Left renal cortex interstitium (tissue), 4 donors: ENCODE measurements at places on chromosomes 3 and 15.

DNA sequence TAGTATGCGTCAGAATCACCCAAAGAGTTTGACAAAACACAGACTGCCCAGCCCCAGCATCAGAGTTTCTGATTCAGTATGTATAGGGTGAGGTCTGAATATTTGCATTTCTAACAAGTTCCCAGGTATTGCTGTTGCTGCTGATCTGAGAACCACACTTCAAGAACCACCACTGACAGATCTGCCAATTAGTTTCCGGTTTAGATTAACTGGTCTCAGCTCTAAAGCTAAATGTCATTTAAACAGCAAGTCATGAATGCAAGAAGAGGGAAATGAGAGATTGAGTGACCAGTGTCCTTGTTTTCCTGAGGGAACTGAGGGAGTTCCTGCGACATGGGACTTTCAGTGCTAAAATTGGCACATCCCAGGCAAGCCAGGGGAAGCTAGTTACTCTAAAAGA, 305.0 kb downstream of the ZNF385D start:
- DNase-seq, result no peak

GRCh38 chr3:138457863-138458735, 23.7 kb downstream of the ESYT3 start:
- DNase-seq, result no peak

DNA sequence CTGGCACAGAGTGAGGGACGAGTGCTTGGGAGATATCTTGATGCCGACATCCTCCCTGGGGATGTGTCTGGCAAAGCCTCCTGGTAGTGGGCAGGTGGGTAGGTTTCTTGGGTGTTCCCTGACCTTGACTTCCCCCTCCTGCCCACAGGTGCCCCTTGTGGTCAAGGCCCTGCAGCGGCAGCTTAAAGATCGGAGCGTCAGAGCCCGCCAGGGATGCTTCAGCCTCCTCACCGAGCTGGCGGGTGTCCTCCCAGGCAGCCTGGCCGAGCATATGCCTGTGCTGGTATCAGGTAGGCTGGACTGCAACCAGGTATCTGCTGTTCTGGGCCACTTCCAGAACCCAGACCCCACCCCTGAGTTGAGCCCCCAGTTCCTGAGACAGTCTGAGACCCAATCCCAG, 19.2 kb downstream of the CAND2 start:
- DNase-seq, result no peak

DNA sequence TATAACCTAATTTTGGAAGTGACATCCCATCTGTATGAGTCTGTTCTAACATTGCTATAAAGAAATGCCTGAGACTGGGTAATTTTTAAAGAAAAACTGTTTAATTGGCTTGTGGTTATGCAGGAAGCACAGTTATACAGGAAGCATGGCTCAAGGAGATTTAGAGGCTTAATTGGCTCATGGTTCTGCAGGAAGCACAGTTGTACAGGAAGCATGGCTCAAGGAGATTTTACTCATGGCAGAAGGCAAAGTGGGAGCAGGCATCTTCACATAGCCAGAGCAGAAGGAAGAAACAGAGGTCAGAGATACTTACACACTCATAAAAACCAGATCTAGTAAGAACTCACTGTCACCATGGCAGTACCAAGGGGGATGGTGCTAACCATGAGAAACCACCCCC, 193.1 kb upstream of the ADAMTS9 start:
- no peak for DNase-seq

- DNase-seq, result no peak
Measured at GRCh38 chr3:1442271-1442670, 349.4 kb downstream of the CNTN6 start.

DNA sequence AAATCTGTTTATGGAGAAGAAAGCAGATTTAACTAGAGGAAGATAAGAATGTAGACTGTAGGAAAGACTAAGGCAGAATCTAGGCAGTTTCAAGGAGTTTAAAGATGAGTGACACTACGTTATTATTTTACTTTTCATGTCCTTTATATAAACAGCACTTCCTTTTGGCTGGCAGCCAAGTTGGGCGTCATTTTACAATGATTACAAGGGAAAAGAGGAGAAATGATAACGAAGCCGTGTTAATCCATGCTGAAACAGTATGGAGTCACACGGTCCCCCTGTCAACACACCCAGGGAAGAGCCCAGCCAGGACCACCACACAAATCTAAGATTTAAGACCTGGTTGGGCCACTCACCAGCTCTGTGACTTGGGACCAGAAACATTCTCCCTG, 83.7 kb upstream of the NEO1 start:
- no peak for DNase-seq

DNA sequence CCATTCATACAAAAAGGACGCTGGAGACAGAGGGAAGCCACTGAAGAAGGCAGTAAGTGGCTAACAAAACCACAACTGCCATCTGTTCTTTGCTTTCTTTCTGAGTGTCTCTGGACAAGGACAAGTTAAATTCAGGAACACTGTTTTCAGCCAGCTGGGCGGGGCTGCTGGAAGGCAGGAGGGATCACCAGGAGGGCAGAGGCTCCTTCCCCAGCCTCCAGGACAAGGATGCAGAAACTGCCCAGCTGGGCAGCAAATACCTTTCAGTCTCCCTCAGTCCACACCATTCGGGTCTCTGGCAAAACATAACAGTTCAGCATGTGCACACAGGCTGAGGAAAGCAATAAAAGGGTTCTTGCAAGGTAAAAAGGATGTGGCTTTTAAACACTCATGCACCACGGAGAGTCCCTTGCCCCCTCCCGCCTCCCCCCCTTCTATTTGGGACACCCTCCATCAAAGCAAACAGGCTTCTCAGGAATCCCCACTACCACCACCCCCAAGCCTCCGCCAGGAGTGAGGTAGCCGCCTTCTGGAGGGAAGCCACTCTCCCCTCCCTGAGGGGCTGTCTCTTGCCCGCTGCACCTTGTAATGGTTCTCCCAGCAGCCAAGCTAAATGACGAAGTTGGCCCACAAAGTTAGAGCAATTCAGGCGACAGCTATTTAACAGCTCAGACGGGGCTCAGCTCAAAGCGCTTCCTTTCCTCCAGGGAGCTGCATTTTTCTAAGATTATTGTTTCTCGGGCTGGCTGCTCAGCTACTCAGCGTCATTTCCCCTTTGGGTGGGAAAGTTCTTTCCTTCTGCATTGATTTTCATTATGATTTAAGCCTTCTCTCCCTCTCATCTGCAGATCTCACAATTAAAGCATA, 3.8 kb downstream of the HEG1 start:
- DNase-seq, result no peak

GRCh38 chr15:85950101-85950500, 129.6 kb upstream of the AGBL1 start:
- no peak for DNase-seq

DNA sequence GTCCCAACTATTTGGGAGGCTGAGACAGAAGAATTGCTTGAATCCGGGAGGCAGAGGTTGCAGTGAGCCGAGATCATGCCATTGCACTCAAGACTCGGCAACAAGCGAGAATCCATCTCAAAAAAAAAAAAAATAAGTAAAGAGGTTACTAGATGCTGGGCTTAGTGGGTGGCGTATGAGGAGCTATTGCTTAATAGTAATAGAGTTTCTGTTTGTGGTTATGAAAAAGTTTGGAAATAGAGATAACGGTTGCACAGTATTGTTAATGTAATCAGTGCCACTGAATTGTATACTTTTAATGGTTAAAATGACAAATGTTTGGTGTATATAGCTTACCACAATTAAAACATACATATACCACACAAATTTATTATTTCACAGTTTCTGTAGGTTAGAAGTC, 14.7 kb upstream of the HHATL start:
- no peak for DNase-seq

DNA sequence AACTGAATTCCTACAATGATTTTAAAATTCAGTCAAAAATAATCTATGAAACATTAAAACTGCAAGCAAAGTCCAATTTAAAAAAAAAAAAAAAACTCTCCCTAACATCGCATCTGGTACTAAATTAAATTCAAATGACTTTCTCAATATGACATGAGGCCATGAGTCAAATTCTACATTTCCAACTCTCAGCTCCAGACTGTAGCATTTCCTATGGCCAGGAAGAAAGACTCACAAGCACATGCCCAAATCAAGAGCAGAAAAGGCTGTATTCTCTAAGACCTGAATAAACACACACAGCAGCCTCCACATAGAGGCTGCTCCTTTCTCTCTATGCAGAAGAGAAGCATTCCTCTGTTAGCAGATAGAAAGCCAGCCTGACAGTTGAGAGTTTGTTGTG, 729.2 kb downstream of the ROBO1 start:
- DNase-seq, result no peak

DNA sequence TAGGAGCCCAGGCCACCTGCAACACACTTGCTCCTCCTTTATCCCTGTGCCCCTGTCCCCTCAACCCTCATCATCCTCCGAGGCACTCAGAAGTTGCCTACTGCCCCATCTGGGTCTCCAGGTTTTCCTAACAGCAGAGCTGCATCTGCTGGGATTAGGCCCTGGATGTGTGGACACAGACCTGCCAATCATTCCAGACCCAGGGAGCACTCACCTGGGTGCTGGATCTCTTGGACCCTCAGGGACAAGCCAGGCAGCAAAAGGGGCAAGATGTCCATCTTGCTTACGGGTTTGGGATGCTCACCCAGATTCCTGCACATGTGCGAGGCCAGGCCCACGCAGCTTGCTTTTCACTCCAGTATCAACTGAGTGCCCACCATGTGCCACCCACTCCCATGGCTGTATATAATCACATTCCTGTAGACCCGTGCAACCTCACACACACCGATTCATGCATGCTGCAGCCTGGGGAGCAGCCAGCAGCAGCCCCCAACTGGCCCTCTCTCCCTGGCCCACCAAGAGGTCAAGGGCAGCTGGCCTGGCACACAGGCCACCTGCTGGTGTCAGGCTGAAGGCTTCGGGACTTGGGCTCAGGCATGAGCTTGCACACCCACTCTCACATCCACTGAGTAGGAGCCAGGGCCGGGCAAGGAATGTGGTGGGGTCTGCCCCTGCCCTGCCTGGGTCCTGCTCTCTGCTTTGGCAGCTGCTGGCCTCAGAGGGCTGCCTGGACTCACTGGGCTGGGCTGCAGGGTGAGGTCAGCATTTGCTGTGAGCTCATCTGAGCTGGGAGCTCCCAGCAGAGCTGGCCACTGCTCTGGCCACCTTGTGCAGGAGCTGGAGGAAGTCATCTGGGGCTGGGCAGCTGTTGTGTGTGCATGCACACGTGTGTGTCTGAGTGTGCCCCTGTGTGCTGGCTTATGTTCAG, 14.9 kb downstream of the PRKCD start:
- no peak for DNase-seq

- DNase-seq, result no peak
Measured at GRCh38 chr15:72176159-72176558, 21.4 kb downstream of the GRAMD2A start.

DNA sequence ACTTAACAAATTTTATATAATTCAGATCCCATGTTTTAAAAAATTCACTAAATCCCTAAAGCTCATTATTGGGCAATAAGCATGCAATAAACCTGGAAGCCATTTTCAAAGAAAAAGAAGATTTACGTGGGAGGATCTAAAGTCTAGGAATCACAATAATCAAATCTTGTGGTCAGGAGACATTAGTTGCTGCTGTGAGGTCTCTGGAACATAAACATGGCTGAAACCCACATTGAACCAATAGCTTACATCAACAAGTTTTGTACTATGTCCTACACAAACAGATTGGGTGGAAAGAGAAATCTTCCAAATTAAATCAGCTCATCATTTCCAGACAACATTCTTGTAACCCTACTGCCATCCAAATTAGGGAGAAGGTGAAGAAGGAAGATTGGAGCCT, 121.9 kb upstream of the EPHA3 start:
- no peak for DNase-seq

DNA sequence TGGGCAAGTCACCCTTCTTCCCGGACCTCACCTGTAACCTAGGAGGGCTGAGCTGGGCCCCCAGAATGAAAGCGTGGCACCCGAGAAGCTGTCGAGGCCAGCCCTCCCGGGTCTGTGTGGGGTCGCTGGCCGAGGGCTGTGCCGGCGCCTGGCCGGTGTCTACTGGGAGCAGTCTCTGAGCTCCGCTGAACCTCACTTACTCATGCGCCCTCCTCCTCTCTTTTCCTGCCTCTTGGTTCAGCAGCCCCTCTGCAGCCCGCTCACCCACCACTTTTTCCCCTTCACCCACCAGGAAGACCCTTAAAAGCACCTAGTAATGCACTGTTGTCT, 419 bp downstream of the HYKK start:
- DNase-seq, result no peak

DNA sequence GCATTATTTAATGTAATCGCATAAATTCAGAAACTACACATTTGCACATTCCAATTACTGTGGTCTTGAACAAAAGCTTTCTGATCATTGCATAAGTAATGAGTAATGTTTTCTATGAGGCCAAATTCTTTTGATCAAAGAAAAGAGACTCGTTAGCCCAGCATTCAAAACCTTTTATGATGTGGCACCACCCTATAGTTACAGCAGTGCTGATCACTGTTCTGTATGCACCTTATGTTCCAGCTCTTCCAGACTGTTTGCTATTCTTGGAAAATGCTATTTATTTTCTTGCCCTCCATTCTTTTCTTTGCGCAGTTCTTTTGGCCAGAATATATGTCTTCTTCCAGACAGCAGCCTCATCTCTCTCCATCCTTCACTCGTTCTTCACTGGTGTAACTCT, 42.3 kb downstream of the MAP3K13 start:
- DNase-seq, result no peak

DNA sequence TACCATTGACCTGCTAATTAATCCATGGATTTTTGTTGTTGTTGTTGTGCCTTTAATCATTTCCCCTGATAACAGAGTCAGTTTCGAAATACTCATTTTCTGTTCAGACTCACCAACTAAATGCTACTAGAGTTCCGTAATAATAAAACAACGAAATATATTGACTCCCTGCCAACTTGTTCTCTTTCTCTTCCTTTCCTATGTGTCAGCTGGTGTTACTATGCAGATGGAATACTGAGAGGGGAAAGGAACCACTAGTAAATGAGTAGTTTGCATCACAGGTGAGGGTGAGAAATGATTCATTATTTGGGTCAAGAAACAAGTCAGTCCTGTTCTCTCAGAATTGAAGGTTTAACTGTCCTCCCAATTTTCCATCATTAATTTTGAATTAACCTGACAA, 1027.3 kb downstream of the TUSC7 start:
- no peak for DNase-seq

DNA sequence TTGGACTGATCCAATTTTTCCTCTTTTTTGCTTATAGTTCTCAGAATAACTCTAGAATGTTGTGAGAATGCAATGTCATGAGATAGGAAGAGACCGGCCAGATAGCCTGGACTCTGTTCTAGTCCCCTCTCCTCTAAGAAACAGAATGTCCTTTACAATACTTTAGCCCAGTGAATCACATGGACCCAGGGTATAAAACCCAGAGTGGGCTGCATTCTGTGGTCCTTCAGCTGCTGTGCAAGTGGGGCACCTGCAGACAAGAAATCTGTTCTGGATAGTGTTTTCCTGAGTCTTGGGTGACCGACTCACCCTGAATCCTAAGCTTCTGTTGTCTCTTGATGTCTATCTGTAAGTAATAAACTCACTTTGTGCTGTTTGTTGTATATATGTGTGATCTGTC, 368.6 kb upstream of the DPH6 start:
- DNase-seq, result no peak
